ENCODE measurements at places on chromosomes 3 and 15.

DNA sequence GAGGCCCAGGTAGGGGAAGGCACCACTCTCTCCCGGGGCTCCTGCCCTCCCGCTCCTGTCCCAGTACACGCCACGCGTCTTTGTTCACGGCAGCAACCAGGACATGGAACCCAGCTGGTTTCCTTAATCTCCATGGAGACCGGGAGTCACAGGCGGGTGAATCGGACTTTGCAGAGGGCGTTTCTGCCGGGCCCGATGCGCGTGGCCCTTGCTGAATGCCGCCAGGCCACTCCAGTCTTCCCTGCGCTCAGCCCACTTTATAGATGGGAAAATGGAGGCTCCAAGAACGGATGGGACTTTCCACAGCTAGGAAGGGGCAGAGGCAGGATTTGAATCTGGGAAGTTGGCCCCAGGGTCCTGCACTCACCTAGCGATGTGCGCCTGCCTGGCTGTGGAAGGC is 7.4 kb downstream of the PLXND1 start:
- DNase-seq, result no peak

GRCh38 chr3:94092086-94092485 is 29.2 kb downstream of the NSUN3 start:
- DNase-seq, result no peak

- DNase-seq, result no peak
These were observed 5.0 kb downstream of the IFRD2 start for GRCh38 chr3:50287262-50287661.

DNA sequence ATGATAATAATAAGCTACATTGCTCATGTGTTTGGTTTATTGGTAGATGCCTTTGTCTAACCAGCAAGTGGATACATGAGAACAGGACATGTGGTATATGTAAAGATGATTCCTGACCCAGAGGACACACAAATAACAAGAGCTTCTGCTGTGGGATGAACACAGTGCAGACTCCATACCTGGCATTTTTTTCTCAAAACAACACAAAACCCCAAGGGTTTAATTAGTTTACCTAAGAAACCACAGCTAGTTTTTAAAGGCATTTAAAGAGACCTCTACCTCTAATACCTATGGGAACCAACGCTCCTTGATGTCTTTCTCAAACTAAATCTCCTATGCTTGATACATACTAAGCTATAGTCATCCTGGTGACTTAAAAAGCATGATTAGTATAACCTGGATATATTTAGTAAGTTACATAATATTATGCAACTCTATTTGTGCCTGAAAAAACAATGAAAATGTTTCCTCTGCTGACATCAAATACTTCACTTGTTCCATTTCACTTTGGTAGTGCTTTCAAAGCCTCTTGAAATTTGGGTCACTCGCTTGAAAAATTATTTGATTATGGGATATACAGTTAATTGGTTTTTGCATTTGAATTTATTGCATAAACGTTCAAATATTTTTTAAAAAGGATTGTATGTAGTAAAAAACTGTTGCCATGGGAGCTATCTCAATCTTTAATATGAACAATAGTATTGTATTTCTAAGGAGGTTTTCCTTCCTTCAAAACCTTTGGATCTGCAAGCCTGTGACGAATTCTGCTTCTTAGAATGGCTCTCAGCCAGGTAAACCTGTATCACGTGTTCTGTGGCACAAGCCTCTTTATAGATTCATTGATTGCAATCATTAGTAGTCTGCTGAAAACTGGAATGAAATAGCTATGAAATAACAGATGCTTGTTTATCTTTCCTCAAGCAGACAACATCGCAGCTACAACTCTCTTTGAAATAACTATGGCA is 233.0 kb upstream of the KCNMB2 start:
- DNase-seq, result no peak

- peak; percentile 79 for DNase-seq
These were observed 10.5 kb upstream of the SH3GL3 start for GRCh38 chr15:83436513-83437158.

DNA sequence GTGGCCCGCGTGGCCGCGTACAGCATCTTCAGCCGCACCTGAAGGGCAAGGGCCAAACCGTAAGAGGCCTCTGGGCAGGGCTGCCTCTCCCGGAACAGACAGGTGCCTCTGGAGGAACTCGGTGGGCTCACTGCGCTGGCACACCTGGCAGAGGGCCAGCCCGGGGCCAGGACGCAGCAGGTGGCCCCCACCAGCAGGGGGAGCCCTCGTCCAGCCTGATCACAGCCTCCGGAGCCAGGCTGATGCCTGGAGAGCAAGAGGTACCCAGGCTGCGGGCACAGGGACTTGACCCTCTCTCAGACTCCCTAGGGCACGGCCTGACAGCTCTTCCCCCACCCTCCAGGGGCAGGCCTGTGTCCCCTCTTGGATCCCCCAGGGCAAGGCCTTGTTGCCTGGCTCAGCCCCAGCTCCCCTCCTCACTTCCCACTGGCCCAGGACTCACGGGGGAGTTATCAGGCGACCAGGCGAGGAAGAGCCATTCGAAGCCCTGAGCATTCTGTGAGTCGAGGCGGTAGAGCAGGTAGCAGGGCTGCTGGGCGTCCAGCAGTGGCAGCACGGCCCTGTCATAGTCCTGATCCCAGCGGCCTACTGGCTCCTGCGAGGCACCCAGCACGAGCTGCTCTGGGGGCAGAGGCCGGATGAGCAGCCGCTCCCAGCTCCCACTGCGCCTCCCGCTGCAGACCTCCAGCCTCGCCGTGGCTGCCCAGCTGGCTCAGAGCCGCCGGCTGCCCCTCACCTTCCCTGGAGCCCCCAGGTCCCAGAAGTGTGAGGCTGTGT is 6.2 kb upstream of the TLR9 start:
- peak; percentile 75 for DNase-seq

DNA sequence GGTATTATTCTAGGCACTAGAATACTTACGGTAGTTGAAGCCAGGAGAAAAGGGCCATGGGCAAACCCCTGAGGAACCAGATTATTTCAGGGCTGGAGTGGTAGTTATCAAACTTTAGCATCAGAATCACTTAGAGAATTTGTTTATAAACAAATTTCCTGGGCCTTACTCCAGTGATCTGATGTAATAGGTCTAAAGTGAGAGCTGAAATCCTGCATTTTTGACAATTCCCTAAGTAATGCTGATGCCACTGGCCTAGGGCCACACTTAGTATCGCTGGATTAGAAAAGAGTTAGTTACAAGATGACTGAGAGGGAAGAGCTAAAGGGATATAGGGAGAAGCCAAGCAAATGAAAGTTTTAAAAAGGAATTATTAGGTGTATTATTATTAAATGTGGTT is 412.5 kb upstream of the THRB start:
- DNase-seq, result no peak

GRCh38 chr15:35306361-35306981 is 221.4 kb upstream of the NANOGP8 start:
- no peak for DNase-seq

DNA sequence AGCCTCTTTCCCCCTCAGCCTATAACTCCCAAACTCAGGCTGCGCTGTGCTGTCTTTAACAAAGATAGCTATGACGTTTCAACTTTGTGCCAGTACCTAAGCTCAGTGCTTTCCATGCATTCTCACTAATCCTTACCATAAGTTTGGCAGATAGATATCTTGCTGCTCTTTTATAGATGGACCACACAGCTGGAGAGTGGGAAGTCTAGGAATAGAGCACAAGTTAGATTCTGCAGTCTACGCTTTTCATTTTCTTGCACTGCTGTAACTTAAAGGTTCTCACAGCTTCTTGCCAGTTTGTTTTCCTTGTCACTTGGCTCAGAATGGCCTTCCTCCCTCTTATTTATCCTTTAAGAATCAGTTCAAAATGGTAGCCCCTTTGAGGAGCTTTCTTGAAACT is 468.8 kb downstream of the CNTN4 start:
- DNase-seq, result no peak

GRCh38 chr15:69652751-69653305 is 200.2 kb downstream of the RPLP1 start:
- DNase-seq, result no peak

GRCh38 chr15:65087873-65088642 is 11.5 kb downstream of the KBTBD13 start:
- no peak for DNase-seq

- DNase-seq, result no peak
These were observed 20.6 kb downstream of the SPSB4 start for GRCh38 chr3:141071681-141072260.

DNA sequence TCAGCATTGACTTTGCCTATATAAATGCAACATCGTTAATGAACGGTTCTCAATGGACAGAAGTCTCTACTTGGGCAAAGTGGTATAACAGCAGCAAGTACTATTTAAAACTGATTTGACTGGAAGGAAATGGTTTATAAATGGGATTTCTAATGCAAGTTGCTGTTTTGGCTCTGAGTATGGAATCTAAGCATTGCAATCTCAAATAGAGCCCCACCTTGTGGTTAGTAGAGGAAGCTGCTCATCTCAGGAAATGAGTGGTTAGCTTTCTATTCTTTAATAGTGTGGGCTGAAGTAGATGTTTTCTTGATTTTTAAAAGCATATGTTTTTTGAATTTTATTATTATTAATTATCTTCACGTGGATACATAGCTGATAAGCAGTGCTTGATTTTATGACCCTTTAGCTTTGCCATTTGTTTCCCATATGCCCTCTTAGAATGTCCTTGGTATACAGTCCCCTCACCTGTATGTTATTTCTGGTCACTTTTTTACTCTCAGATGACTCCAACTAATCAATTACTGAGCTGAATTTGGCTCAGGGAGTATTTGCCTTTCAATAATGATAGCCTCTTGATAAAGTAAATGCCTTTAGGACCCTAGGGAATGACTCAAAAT is 67.1 kb downstream of the OXSM start:
- DNase-seq, result peak; percentile 57

DNA sequence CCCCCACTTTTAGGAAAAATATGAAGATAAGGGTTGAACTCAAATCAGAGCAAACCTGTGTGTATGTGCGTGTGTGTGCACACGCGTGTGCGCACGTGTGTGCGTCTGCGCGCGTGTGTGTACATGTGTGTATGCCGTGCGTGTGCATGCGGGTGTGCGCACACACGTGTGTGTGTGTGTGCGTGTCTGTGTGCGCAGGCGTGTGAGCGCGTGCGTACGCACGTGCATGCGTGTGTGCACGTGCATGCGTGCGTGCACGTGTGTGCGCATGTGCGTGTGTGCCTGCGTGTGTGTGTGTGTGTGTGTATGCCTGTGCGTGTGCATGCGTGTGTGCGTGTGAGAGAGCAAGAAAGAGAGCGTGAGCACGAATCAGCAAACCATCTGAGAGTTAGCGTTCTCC is 20.7 kb downstream of the TNK2 start:
- DNase-seq, result no peak

DNA sequence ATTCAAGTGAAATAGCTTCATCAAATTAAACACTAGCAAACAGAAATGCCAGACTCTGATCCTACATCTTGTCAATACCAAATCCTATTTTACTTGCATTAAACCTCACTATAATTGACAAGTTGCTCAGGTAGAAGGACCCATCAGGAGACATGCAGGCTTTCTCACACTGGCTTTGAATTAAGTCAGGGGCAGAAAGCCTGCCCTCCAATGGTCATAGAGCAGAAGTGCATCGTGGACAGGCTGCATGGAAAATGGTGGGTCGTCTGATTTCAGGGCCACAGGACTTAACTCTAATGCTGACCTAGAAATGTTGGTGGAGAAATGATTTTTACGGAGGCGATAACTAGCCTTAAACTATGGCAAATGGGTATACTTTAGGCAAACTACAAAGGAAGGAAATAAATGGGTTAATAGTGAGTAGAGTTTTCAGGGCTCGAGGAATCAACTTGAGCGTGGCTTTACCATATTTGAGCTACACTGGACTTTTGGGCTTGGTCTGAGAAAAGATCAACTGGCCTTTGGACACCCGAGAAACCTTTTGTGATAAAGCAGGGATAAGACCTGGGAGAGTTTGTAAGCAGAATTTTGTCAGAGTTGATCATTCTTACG is 283.9 kb downstream of the GRM7 start:
- peak; percentile 32 for DNase-seq

DNA sequence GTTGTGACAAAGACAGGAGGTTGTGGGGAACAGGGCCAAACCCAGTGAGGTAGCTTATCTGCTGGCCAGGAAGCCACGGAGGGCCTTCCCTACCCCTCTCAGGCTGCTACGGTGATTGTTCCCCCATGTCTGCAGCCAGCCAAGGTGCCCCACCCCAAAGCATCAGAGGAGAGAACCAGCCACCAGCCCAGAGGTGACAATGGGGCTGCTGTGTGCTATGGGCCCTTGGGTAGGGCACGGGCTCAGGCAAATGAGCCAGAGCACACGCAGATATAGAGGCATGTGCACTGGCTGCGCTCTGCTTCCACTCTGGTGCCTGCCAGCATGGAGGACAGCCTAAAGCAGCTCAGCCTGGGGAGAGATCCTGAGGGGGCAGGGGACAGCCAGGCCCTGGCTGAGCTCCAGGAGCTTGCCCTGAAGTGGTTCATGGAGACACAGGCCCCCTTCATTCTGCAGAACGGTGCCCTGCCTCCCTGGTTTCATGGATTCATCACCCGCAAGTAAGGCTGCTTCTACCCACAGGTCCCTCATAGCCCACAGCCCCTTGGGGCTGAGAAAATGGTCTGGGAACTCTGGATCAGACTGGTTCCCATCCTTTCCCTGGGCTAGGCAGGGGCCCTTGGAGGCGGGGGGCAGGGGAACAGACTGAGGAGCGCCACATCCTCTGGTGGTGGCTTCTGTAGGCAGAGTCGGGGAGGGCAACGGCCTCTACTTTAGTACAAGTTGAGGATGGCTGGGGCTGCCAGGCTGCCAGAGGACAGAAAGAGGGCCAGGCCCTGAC is at the start of gene SH2D7:
SH2D7 (plus strand) TSS at position 301 of the 781 bp plus-strand sequence; CDS start at position 325, 24 bp downstream.
- DNase-seq, result no peak

- no peak for DNase-seq
These were observed 7.6 kb upstream of the EMC3 start for GRCh38 chr3:9994086-9994844.

DNA sequence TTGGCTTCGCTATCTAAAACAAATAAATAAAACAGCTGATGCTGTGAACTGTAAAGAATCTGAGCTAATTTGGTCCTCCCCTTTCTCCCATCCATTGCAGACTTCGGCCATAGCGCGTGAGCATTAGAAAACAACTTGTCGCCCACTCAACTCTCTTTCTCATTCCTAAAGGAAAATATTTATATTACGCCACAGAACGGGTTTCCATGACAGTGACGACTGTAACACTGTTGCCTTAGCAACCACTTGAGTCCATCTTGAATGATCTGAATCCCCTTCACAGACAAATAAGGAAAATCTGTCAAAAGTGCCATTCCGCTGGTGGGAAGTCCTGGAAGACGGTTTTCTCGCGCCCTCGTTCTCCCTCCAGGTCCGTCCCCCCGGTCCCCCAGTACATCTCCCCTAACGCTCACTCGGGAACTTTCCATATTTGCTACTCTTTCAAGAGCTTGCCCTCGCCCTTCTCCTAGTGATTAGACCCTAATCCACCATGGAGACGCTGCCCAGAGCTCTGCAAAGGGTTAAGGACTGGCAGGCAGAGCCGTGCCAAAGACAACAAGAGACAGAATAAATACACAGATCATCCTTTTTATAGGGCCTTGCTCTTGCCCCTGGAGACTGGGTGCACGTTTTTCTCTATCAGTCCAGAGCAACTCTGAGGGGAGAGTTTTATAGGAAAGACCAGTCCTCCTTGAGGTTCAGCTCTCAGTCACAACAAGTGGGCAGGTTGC is 50.5 kb downstream of the CRYGS start:
- DNase-seq, result no peak

GRCh38 chr15:45391746-45392583 is 13.6 kb upstream of the GATM start:
- peak; percentile 48 for DNase-seq
